ENCODE measurements at places on chromosomes 7 and 10. TPM values are rescaled to one million over a fixed set of nuclear protein-coding genes. Genes with fewer than 3 reads are reported as not detected.
A peak's percentile ranks its signal among the peaks of the same experiment; 100 is the strongest.

GRCh38 chr7:11297764-11298163, 324.1 kb downstream of the PHF14 start:
- H3K4me1 ChIP-seq = no peaks in the 10 kb centered on the region
- DNase-seq = no peak
- no peak overlapping the region for H3K27ac ChIP-seq
- no peaks in the 10 kb centered on the region for H3K36me3 ChIP-seq

DNA sequence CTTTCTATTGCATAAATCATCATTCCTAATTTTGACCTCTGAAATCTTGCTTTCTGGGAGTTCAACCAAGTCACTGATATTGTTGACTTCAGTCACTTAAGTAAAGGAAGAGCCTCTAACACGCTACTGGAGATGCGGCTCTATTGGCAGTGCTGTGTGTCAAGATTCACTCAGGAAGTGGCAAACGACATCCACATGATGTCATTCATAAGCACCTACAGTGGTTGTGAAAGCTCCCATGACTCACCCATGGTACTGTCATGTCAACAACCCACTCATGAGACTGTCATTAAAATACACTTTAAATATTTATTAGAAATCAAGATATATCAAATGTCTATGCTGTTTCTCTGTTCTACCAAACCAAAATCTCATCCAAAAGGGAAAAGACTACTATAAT, 52.5 kb upstream of the LHFPL3 start:
- no peak overlapping the region for H3K4me3 ChIP-seq
- H3K27me3 ChIP-seq = no peaks in the 10 kb centered on the region
- H3K27ac ChIP-seq = no peak overlapping the region
- DNase-seq = no peak
- no peaks in the 10 kb centered on the region for H3K4me1 ChIP-seq

- peaks cover 57% of the 10 kb centered on the region for H3K36me3 ChIP-seq
- H3K4me1 ChIP-seq = no peaks in the 10 kb centered on the region
- no peak overlapping the region for H3K27ac ChIP-seq
- DNase-seq = no peak
These were observed 37.9 kb downstream of the SORCS1 start for GRCh38 chr10:107126512-107127065.

GRCh38 chr7:124887247-124887646, 42.4 kb downstream of the POT1 start:
- peaks cover 20% of the 10 kb centered on the region for H3K36me3 ChIP-seq
- H3K4me1 ChIP-seq = no peaks in the 10 kb centered on the region
- H3K27ac ChIP-seq = no peak overlapping the region
- H3K27me3 ChIP-seq = no peaks in the 10 kb centered on the region
- DNase-seq = no peak
- no peak overlapping the region for H3K4me3 ChIP-seq

GRCh38 chr10:80642661-80643060, 105.0 kb downstream of the SH2D4B start:
- no peaks in the 10 kb centered on the region for H3K27me3 ChIP-seq
- DNase-seq = no peak
- H3K4me3 ChIP-seq = no peak overlapping the region
- no peak overlapping the region for H3K27ac ChIP-seq
- no peaks in the 10 kb centered on the region for H3K36me3 ChIP-seq

GRCh38 chr7:143063741-143064140, 11.6 kb downstream of the OR6V1 start:
- H3K36me3 ChIP-seq = no peaks in the 10 kb centered on the region
- no peak for DNase-seq
- peaks cover 3% of the 10 kb centered on the region for H3K4me1 ChIP-seq
- H3K4me3 ChIP-seq = no peak overlapping the region

GRCh38 chr10:96584035-96584434, 2.8 kb downstream of the TM9SF3 start:
- no peak for DNase-seq
- H3K27me3 ChIP-seq = no peaks in the 10 kb centered on the region
- peaks cover 10% of the 10 kb centered on the region for H3K36me3 ChIP-seq
- peaks cover 4% of the 10 kb centered on the region for H3K4me1 ChIP-seq
- no peak overlapping the region for H3K27ac ChIP-seq
- peak overlapping the region; percentile 34 for H3K4me3 ChIP-seq

DNA sequence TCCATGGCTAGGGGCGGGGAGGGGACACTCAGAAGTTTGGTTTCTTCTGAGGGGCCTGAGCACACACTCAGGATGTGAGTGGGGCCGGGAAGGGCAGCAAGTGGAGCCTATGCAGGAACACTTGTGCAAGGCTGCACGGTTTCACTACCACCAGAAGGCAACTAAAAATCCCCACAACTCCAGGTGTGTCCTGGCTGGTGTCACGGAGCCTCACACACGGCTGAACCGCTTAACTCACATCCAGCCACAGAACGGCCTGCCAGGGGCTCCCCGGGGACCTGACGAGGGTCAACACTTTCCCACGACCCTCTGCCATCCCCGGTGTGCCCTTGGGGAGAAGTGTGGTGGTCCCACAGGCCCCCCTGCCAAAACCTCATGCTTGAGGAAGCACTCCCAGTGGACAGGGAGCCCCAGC, 173.9 kb downstream of the ELFN1 start:
- H3K4me3 ChIP-seq = no peak overlapping the region
- no peak for DNase-seq
- no peak overlapping the region for H3K27ac ChIP-seq
- no peaks in the 10 kb centered on the region for H3K4me1 ChIP-seq
- no peaks in the 10 kb centered on the region for H3K27me3 ChIP-seq

- H3K27ac ChIP-seq = no peak overlapping the region
- no peaks in the 10 kb centered on the region for H3K36me3 ChIP-seq
- no peaks in the 10 kb centered on the region for H3K27me3 ChIP-seq
- no peak for DNase-seq
These were observed 349.0 kb downstream of the TNS3 start for GRCh38 chr7:47232751-47233412.

Gene OR2A5
- total RNA-seq = not detected

- peaks cover 25% of the 10 kb centered on the region for H3K4me1 ChIP-seq
- no peak for DNase-seq
- H3K27ac ChIP-seq = peak overlapping the region; percentile 59
- H3K4me3 ChIP-seq = peak overlapping the region; percentile 19
These were observed 25.1 kb downstream of the RHEB start for GRCh38 chr7:151494298-151495284.

DNA sequence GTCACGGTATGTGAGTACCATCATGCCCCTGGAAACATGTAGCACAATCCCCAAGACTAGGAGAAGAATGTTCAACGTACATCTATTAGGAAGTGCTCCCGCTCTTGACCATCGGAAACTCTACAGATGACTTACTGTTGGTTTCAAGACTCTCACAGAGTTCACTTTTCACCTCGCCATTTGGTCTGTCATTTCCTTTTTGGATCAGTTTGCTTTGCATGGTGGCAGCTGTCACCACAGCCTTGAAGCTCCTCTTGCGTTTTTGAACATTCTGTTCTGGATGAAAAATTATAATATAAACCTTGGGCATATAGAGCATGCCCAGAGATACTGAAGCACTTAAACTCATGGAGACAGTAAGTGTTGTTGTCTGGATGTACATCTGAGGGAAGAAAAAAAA, 806.8 kb downstream of the GRM8 start:
- H3K36me3 ChIP-seq = no peaks in the 10 kb centered on the region
- no peaks in the 10 kb centered on the region for H3K4me1 ChIP-seq
- H3K27ac ChIP-seq = no peak overlapping the region

Gene ITPRID1
- 21.8 TPM for total RNA-seq

DNA sequence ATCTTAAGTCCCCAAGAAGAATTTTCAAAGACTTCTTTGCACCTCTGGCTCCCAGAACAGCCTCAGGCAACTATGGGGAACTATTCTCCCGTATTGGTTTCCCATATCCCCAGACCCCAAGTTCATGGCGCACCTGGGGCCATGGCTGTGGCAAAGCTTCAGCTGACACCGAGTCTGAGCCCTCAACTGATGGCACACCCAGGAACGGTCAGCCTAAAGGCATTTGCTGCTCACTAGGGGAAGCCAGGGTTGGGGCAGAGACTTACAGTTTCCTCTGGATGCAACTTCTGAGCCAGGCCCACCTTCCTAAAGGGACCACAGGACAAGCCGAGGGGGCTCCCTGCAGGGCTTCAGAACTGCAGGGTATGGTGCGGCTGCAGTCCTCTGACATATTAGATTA, 13.7 kb upstream of the CPA1 start:
- H3K27me3 ChIP-seq = no peaks in the 10 kb centered on the region
- no peak overlapping the region for H3K27ac ChIP-seq
- no peak overlapping the region for H3K4me3 ChIP-seq
- H3K36me3 ChIP-seq = no peaks in the 10 kb centered on the region

DNA sequence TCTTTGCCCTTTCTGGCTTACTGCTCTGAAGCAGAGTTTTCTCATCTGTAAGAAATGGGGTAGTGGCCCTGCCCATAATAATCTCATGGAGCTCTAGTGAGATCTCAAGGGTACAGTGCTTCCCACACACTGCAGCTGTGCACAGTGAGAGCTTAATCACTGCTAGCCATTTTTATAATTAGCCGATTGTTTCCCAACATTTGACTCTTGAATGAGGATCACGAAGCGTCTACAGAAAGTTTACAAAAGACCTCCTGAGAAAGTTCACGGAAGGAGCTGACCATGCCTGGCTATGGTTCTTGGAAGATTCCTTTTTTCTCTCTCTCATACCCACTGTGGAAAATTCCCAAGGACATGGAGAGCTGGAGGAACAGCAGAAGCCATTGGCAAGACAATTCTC, 70.4 kb downstream of the FAM171A1 start:
- no peak overlapping the region for H3K4me3 ChIP-seq
- no peaks in the 10 kb centered on the region for H3K4me1 ChIP-seq
- H3K27ac ChIP-seq = no peak overlapping the region
- no peaks in the 10 kb centered on the region for H3K36me3 ChIP-seq
- no peak for DNase-seq

DNA sequence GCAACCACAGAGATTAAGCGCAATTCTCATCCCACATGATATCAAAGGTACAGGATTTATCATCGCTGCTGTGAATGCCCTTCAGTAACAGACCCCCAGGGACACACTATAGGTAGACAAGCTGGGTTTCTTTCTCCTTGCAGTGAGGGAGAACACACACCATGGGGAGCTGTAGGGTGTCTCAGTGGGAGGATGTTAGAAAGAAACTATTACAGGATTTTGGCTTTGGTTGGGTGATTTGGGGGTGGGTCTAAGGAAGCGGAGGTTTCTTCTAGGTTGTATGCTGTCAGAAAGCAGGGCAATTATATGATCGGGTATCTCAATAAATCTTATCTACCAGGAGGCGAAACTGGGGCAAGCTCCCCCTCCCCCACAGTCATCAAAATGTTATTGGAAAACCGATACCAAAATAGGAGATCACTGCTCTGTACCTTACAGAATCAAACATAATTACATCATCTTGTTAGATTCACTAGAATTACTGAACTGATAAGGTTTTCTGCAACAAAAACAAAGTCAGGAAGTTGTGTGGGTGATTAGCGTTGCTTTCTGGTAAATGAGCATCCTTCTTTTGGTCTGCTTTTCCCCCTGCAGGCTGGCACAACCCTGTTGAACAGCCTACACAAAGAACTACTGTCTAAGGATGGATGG, 209.7 kb downstream of the TEX36 start:
- H3K36me3 ChIP-seq = no peaks in the 10 kb centered on the region
- no peaks in the 10 kb centered on the region for H3K4me1 ChIP-seq
- H3K4me3 ChIP-seq = no peak overlapping the region
- peaks cover 14% of the 10 kb centered on the region for H3K27me3 ChIP-seq

Gene SH2D4B
- 0.13 TPM for total RNA-seq

DNA sequence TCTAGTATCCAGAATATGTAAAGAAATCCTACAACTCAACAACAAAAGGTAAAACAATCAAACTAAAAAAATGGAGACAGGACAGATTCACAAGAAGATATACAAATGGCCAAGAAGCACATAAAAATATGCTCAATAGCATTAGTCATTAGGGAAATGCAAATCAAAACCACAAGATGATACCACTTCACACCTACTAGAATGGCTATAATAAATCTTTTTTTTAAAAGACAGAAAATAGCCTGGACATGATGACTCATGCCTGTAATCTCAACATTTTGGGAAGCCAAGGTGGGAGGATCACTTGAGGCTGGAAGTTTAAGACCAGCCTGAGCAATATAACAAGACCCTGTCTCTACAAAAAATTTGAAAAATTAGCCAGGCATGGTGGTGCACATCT, 27.9 kb upstream of the CHCHD3 start:
- no peak overlapping the region for H3K27ac ChIP-seq
- no peak overlapping the region for H3K4me3 ChIP-seq
- DNase-seq = no peak
- H3K36me3 ChIP-seq = no peaks in the 10 kb centered on the region

DNA sequence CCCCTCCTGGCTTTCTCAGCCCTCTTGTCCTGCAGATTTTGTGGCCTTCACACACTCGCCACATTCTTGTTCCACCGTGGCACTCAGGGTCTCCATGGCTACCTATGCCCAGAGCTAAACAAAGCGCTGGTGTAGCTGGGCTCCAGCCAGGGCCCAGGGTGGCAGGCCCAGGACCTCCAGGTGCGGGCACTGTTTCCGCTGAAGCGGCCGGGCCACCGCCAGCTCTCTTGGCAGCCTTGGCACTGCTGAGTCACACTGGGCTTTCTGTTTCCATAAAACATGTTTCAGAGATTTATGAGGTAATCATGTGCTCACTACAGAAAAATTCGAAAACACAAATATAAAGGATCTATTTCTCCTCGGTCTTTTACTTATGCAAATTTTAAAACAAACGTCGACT, 51.3 kb downstream of the AOC1 start:
- H3K27me3 ChIP-seq = peaks cover 52% of the 10 kb centered on the region
- no peak overlapping the region for H3K4me3 ChIP-seq
- no peak overlapping the region for H3K27ac ChIP-seq
- no peaks in the 10 kb centered on the region for H3K4me1 ChIP-seq

Gene HGF
- total RNA-seq = not detected

DNA sequence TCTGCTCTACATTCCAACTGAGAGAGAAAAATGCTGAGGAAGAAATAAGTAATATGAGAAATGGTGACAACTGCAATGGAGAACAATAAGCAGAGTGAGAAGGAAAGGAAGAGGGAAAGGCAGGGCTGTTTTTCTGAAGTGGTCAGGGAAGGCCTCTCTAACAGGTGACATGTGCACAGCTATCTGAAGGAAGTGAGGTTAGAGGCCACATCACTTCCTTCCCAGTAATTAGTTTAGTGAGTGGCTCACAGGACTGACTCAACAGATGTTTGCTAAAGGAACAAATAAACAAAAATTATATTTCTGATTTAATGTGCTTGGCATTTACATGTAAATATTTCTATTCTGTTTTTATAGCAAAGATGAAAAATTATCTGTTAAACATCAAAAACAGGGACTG, 77.9 kb downstream of the ARHGAP21 start:
- H3K36me3 ChIP-seq = no peaks in the 10 kb centered on the region
- no peak overlapping the region for H3K4me3 ChIP-seq
- DNase-seq = no peak
- H3K27ac ChIP-seq = no peak overlapping the region

DNA sequence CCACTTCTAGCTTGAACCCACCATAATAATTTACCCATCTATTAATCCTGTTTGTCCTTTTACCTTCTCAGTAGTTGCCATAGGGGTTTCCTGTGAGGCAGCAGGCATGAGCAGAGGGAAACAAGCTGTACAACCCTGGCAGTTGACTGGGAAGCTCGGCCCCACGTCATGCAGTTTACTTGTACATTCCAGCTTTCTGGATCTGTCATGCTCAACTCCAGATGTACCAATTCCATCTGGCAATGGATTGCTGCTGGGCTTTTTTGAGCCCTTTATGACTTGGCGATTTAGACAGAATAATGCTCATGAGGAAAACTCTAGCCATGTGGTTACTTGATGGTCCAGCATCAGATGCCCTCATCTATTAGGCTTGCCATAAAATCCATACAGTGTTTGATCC, 112.5 kb downstream of the GNAI1 start:
- H3K27ac ChIP-seq = no peak overlapping the region
- no peaks in the 10 kb centered on the region for H3K27me3 ChIP-seq
- no peak overlapping the region for H3K4me3 ChIP-seq
- H3K4me1 ChIP-seq = no peaks in the 10 kb centered on the region
- H3K36me3 ChIP-seq = no peaks in the 10 kb centered on the region

All from endodermal cell (in vitro differentiated cells).